ENCODE measurements at places on chromosomes 7 and 10.

GRCh38 chr10:70967591-70968587, 79.5 kb upstream of the PCBD1 start:
- no peak for DNase-seq

DNA sequence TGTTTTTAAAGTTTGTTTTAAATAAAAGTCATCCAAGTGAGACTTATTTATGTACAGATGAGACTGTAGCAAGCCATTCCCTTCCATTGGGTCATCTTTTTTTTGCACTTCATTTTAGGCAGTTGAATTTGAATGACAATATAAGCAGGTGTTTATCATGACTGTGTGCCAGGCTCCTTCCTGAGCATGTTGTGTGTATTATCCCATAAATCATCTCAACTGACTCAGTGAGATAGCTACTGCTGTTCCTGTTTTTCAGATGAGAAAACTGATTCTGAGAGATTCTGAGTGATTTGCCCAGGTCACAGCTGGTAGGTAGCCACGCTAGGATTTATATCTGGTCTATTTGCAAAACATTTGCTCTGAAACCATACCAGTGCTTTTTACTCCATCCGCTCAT, 11.7 kb downstream of the TMEM254 start:
- no peak for DNase-seq

DNA sequence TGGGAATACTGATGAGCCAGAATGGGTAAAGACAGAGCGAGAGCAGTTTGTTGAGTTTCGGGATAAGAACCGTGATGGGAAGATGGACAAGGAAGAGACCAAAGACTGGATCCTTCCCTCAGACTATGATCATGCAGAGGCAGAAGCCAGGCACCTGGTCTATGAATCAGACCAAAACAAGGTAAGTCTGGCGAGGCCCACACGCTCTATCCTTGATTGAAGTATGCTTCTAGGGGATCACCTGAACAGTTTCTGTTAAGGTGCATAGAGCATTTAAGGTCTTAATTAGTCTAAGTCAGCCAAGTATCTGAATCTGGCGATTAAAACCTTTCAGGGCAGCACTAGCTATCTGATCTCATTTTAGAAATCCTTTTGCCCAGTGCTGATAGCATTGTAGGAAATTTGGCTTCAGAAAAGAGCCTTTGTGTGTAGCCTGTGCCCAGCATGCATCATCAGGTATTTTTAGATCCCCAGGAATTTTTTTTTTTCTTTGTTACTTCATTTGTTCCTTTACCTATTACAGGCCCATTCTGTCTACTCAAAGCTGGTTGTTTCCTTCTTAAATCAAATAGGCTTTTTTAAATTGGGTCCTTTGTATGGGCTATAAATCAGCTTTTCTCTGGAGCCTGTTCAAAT, 8.0 kb downstream of the OPN1SW start:
- no peak for DNase-seq

- no peak for DNase-seq
These were observed 108.6 kb downstream of the ADARB2 start for GRCh38 chr10:1628757-1629156.

GRCh38 chr10:100468978-100469377, 6.2 kb downstream of the WNT8B start:
- no peak for DNase-seq

- DNase-seq, result no peak
These were observed 99.3 kb downstream of the SEC23IP start for GRCh38 chr10:119991816-119992215.

GRCh38 chr10:67858971-67859370, 21.0 kb upstream of the DNAJC12 start:
- DNase-seq, result no peak

DNA sequence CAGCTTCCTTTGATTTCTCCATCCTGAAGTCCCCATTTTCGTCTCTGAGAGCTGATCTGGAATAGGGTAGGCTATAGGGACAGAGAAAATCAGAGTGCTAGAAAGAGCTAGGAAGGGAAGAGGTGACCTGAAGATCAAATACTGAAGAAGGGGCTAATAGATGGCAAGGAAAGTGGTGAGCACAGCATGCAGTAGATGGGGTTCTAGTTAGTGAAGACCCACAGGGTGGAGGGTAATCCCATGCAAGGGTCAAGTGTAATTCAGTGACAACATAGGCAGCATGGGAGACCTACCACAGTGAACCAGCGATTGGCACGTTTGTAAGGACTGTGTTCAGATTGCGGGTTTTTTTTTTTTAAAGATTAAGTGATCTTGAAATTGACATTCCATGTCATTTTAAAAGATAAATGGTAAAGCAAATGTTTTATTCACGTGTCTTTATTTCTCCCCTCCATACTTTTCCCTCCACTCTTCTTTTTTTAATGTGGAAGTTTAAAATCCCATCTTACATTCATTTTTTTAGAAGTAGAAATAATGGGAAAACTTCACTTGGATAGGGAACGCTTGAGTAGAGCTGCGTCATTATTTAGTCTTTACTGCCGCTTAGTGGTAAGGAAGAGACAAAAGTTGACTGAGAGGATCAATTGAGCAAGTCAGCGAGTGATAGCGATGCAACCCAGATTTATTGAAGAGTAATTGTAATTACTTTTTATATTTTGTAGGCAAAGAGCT, 21.0 kb upstream of the ABI1 start:
- DNase-seq, result no peak

DNA sequence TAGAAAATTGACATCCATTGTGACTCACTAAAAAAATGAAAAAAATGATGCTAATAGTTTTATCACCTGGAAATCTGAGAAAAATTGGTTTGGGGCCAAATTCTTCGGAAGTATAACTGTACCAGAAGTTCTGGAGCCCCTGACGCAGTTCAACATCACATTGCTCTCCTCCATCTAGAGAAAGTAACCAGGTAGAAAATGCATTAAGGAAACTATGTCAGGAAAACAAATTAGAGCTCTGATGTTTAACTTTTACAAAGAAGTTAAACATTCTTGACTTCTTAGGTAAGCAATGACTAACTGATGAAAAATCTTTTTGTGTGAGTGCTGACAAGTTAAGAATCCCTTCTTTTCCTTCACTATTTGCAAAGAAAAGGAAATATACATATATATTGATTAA, 61.1 kb upstream of the TMEM196 start:
- no peak for DNase-seq

DNA sequence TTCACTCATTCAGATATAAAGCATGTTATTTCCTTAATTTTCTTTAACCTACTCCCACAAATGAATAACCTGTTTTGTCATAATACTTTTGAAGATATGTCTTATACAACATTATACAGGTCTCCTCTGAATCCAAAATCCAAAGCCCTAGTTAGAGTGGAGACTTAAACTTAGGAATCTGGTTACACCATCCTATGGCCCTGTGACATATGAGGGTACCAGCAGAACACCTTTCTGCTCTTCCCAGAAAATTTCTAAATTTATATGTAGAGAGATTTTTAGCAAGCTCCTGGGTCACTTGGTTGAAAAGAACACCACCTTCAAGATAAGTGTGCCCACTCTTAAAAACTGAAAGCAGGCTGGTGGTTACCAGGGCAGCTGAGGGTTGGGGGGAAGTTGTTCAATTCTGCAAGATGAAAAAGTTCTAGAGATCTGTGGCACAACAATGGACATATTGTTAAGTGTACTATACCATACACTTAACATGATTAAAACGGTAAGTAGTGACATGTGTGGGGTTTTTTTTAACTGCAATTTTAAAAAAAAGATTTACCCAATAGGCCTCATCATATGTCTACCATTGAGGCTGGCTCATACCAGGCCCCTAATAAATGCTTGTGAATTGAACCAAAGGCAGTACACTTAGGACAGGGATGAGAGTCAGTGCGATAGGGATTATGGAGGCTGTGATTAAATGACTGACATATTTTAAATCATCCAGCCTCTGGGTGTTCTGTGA, 37.6 kb upstream of the KCNIP2 start:
- DNase-seq, result no peak

DNA sequence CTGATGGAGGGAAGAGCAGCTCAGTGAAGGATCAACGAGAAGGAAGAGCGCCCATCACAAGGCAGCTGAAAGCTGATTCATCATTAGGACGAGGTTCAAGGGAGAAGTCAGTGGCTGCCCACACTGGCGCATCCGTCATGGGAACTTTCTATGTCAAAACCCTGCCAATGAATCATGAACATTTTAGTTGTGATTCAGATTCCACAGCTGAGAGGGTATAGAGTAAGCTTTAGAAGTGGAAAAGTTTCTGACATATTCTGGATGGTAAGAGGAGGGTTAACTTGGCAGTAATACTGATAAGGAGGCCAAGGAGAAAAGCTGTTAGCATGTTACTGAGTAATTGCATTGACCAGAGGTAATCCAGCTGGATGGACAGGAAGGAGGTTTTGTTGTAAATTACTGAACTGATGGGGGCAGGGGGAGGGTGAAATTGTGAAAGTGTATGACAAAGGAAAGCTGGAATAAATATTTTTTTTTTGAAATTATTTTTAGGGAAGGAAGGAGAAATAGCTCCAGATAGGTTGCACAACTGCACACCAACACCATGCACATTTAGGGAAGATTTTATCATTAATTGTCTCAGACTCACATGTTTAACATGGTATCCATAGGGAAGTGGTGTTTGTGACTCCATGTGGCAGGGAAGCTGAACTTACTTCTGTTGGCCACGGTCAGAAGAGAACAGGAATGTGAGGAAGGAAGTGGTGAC, 78.3 kb upstream of the NRP1 start:
- no peak for DNase-seq

- DNase-seq, result no peak
These were observed 67.9 kb upstream of the AFAP1L2 start for GRCh38 chr10:114471906-114472876.

GRCh38 chr7:15837306-15837950, 150.9 kb upstream of the MEOX2 start:
- no peak for DNase-seq

GRCh38 chr7:131190146-131190545, 137.5 kb upstream of the MKLN1 start:
- no peak for DNase-seq

GRCh38 chr10:68957654-68958053, 1.7 kb downstream of the DDX21 start:
- no peak for DNase-seq

GRCh38 chr7:23544913-23545354, 13.2 kb upstream of the TRA2A start:
- DNase-seq, result no peak

GRCh38 chr7:157630301-157630853, 293.6 kb downstream of the DNAJB6 start:
- DNase-seq, result no peak

DNA sequence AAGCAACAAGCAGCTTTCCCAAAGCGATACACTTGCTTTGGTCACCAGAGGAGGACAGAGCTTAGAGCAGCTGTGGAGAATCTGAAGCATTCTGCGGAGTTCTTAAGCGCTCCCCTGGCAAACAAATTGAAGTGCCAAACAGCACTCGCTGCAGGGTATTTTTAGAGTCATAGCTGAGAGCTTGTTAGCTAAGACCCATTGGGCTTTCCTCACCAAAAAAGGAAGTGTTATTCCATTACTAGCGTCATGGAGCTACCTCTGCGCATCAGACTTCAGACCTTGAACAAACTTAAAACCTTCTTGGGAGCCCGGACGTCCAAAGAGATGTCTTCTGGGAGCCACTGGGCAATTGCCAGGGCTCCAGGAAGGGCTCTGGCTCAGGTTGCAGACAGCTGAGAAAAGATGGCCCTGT, 23.2 kb upstream of the BMPR1A start:
- no peak for DNase-seq

Data from stimulated activated CD4-positive, alpha-beta T cell treated with anti-CD3 and anti-CD28 coated beads, Interleukin-1b, Interleukin-23, amount 100 ng/mL, for 1 hour (primary cell).